ENCODE measurements at places on chromosomes 5 and 9. TPM values are rescaled to one million over a fixed set of nuclear protein-coding genes. Genes with fewer than 3 reads are reported as not detected.

GRCh38 chr5:109496112-109496511 is 86.3 kb upstream of the PJA2 start:
- no peak for DNase-seq

- DNase-seq: no peak
Measured at GRCh38 chr9:90306158-90306557, 336.5 kb downstream of the DIRAS2 start.

GRCh38 chr5:5141625-5142525 is 1.7 kb downstream of the ADAMTS16 start:
- DNase-seq: no peak

GRCh38 chr5:14872070-14872989 is 752 bp upstream of the ANKH start:
- DNase-seq: no peak

DNA sequence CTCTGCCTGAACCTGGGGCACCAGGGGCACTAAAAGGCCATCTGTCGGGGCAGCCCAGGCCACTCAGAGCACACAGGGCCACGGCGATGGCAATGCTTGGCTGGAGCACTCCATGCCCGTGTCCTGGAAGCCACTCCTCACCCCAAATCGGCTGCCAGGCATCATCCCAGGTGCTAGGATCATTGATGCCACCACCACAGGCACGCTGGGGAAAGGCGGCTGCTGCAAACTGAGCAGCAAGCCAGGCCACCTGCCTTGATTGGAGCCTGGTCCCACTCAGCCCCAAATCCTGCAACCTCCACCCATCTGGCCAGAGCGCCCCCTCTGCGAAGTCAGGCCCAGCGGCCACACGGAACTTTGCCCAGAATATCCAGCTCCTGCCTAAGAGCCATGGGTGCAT is 67.8 kb downstream of the DEPDC1B start:
- DNase-seq: no peak

GRCh38 chr5:145450286-145450885 is 384.8 kb downstream of the PRELID2 start:
- DNase-seq: no peak

DNA sequence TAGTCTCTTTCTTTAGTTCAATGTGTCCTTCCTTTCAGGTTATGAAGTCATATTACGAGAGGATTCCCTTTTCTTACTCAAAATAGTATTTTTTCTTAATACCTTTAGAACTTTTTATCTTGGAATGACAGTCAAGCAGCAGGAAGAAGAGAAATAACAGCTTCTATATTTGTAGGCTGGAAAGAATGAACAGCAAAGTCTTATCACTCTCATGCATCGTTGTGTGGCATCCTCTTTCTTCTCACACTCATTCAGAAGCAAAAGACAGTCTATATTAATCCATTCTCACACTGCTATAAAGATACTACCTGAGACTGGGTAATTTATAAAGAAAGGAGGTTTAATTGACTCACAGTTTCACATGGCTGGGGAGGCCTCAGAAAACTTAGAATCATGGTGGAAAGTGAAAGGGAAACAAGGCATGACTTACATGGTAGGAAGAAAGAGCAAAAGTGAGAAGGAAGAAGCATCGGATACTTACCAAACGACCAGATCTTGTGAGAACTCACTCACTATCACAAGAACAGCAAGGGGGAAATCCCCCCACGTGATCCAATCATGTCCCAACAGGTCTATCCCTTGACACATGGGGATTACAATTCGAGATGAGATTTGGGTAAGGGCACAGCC is 1646.1 kb upstream of the CDH6 start:
- no peak for DNase-seq

- DNase-seq: no peak
Measured at GRCh38 chr5:54329731-54330709, 19.6 kb upstream of the ARL15 start.

DNA sequence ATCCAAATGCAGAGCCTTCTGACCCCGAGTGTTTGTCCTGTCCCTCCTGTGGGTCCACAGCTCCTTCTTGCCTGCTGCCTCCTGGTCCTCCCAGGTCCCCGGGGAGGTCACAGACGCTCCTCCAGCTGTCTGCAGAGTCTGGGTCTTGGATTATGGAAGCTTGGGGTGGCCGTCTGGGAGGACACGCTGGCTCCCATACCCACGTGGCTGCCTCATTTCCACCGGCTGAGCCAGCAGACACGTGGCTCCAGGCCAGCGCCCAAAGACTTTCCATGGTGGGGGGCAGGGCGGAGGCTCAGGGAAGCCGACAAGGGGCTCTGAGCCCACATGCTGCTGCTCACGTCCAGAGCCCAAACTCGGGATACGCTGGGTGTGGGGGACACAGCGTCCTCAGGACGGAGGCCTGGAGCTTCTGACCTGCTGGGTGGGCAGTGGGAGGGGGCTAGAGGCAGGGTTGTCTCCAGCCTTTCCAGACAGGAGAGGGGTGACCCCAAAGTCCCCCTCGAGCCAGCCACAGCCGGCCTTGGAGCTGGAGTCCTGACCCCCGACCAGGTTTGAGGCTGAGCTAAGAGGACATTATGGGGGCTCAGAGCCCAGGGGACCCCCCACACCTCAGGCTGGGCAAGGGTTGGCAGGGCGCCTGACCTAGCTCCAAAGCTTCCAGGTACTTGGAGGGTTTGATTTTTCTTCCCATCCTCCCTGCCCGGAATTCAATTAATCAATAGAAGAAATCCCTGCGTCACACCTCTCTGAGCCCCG is 24.2 kb upstream of the RNU6ATAC start:
- DNase-seq: no peak

DNA sequence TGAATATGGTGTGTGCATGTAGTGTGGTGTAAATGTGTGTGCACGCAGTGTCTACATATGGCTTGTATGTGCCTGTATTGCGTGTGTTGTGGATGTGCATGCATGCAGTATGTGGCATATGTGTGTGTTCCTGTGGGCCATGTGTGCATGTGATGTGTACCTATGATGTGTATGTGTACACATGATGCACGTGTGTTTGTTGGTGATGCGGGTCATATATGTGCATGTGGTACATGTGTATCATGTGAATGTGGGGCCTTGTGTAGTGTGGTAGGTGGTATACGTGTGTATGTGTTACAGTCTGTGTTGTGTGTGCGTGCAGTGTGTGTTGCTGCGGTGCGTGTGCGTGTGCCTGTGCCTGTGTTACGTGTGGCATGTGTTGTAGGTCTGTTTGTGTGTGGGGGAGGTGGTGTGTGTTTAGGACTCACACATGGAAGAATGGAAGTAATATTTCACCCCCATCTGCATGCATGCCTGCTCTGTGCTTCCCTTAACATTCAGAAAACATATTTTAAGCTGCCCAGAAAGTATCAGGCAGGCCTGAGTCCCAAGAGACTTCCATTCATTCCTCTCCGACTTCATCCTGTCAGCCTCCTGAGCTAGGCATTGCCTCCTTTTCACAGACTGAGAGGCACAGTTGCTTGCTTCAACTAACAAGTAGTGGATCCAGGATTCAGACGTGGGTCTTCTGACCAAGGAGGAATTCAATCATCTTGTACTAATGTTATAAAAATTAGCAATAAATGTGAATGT is 55.4 kb upstream of the RUFY1 start:
- no peak for DNase-seq

DNA sequence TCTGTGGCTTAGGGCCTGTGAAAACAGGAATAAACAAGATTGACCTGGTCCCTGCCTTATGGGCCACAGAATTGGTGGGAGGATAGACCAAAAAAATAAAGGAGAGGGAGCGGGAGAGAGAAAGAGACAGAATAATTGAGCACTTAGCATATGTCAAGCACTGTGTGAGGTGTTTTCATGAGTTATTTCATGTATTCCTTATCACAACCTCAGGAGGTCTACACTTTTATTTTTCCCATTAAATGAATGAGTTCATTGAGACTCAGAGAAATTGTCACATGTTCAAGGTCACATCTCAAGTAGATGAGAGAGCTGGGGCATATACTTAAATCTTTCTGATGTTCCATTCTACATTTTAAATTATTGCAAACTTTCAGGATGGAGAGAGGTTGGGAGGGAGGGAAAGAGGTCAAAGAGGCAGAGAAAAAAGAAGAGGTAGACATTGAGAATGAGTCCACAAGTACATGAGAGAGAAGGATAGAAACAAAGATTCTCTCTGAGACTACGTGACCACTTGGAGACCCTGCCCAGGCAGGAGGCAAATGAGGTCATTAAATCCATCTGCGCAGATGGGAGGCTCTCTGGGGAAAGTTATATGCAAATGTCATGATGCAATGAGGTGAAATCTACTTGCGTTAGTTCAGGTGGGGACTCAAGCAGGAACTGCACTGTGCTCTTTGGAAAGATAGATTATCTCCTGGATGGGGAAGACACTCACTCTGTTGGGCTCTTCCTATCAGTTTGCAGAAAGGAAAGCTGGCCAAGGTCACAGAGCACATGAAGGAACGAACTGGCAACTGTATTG is 241.5 kb downstream of the PAPPA start:
- DNase-seq: no peak

DNA sequence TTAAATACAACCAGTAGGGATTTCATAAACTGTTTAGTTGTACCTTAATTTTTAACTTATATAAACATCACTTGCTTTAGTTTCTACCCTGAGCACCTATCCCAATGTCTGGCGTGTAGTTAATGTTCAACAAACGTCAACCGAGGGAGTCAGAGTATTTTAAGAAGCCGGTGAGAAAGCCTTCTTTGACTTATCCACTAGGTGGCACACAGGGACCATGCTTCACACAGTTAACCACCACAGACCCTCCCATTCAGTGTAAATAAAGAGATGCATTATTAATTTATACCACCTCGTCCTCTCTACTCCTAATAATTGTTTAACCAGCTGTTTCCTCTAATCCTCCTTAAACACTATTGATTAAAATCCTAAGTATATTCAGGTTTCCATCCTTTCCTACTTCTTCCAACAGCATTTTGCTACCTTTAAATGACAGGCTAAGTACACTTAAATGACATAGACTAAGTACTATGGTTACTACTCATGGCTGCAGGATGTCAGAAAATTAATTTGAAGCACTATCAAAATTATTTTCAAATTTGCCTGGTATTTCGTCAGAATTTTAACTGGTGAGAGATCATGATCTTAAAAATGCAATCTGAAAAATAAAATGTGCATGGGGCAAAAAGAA is 2.3 kb downstream of the HAPLN1 start:
- DNase-seq: peak; percentile 57

DNA sequence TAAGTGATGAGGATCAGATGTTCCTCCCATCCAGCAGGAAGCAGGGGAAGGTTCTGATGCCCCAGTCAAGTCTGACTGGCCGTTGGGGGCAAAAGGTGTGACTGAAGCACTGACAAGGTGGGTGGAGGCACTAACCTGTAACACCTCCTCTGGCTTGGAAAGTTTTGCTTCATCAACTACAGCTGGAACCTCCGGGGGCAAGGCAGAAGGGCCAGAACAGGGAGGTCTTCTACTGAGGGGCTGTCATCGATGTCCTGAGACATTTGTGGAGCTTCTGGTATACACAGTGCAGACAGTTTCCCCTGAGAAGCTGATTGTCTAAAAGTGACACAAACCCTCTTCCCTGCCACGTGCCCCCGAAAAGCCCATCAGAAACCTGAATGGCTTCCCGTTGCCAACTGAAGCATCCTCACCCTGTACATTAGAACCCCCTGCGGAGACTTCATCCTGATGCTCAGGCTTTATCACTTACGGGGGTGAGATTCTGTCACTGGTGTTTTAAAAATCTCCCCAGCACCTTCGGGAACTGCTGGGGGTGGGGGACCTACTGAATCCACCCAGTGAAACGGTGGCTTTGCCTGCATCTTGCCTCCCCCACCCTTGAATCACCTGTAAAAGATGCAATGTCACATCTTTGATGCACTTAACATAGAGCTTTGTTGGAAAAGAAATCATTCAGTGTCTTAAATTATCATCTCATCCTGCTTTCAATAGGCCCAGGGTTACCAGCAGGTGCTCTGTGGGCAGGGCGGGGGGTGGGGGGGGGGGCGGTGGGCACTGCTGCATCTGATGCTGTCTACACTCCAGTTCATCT is 24.6 kb downstream of the TRAF1 start:
- no peak for DNase-seq

Gene PCDHAC1
- 0.04 TPM for polyA plus RNA-seq

Gene GPR150
- polyA plus RNA-seq: not detected

Gene IFNA16
- not detected for polyA plus RNA-seq

Gene PGGT1B
- polyA plus RNA-seq: 39.2 TPM

Gene NUTM2F
- polyA plus RNA-seq: not detected
